ENCODE measurements at places on chromosomes 7 and 10.

GRCh38 chr10:124045801-124046355 lies 47.5 kb downstream of the CHST15 start:
- DNase-seq = no peak

GRCh38 chr7:19465861-19466260 lies 243.0 kb downstream of the POLR1F start:
- DNase-seq = no peak

- no peak for DNase-seq
Measured at GRCh38 chr7:105987046-105987445, 24.0 kb downstream of the CDHR3 start.

GRCh38 chr10:130941886-130942285 lies 369.6 kb downstream of the TCERG1L start:
- DNase-seq = no peak

DNA sequence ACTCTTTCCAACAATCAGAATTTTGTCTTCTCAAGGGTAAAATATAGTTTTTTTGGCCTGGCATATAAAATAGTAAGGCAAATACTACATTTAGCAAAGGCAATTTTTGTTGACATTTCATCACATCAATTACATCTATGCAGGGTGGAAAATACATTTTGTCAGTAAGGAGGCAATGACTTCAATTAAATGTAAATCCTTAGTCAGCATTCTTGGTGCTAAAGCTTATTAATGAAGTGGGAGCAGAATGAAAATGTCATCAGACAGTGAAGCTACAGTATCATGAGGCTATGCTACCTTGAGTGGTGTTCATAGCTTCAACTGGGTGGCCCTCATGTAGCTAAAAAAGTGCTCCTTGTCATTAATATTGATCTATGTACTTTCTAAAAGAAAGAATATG lies 8.9 kb downstream of the LRRTM3 start:
- DNase-seq = no peak

GRCh38 chr10:58003945-58004344 lies 263.7 kb downstream of the IPMK start:
- DNase-seq = no peak

GRCh38 chr10:132753596-132753995 lies 32.4 kb downstream of the NKX6-2 start:
- no peak for DNase-seq

DNA sequence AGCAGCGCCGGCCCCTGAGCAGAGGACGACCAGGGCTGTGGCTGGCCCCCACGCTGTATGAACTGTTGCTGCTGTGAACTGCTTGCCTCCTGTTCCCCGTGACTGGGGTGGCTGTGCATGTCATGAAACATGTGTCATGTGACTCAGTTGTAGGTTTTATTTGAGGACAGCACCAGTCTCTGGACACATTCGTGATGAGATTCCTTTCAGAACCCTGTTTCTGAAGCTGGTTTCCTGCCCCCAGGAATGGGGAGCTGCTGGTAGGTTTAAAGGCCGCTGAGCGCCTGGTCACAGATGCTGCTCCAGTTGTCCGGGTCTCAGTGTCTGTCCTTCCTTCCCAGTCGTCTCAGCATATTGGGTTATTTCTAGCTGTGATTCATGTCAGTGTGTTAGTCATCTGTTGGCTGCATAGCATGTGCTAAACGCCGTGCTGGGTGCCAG lies 79.1 kb upstream of the PPIF start:
- DNase-seq = peak; percentile 88

DNA sequence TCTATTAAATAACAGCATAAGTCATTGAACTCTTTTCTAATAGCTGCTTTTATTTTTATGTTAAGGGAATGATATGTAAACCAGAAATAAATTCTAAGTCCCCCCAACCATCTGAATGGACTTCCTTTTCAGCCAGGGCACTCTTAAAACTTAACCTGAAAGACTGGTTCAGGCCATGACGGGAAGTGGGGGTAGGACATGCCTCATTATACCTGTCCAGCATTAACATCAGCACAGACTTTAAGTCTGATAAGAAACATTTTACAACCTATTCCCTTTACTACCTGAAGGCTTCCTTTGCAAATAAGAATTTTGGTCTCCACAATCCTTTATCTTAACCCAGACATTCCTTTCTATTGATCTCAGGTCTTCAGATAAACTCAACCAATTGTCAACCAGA lies 56.0 kb upstream of the CYP2C18 start:
- DNase-seq = no peak

- no peak for DNase-seq
Measured at GRCh38 chr10:84049645-84050011, 89.7 kb upstream of the GHITM start.

GRCh38 chr10:58438986-58439385 lies 53.8 kb downstream of the TFAM start:
- no peak for DNase-seq

DNA sequence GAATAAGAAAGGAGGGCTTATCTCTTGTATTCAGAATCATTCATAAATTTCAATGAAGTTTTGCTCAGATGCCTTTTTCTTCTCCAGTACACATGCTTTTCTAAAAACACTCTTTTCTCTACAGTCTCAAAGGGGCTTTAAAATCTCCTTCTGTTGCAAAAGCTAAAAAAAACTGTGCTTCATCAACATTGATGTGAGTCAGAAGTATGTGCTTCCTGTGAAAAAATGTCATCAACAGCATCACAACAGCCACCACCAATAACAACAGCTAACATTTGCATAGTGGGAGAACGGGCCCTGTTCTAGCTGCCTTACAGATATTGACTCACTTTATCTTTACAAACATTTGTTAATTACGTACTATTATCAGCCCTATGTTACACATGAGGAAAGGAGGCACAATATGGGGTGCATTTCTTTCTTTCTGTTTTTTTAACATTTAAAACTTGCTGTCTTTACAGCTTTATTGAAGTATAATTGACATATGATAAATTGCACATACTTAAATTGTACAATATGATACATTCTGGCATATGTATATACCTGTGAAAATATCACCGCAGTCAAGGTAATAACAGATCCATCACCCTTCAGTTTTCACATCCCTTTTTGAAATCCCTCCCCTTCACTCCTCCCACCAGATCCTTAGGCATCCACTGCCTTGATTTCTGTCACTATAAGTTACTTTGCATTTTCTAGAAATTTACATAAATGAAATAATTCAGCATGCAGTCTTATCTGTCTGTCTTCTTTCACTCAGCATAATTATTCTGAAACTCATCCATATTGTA lies 1605.4 kb upstream of the LRRTM3 start:
- no peak for DNase-seq

- no peak for DNase-seq
Measured at GRCh38 chr7:127221731-127222130, 31.0 kb downstream of the GRM8 start.

- DNase-seq = no peak
Measured at GRCh38 chr7:28627896-28628295, 215.6 kb downstream of the CREB5 start.

DNA sequence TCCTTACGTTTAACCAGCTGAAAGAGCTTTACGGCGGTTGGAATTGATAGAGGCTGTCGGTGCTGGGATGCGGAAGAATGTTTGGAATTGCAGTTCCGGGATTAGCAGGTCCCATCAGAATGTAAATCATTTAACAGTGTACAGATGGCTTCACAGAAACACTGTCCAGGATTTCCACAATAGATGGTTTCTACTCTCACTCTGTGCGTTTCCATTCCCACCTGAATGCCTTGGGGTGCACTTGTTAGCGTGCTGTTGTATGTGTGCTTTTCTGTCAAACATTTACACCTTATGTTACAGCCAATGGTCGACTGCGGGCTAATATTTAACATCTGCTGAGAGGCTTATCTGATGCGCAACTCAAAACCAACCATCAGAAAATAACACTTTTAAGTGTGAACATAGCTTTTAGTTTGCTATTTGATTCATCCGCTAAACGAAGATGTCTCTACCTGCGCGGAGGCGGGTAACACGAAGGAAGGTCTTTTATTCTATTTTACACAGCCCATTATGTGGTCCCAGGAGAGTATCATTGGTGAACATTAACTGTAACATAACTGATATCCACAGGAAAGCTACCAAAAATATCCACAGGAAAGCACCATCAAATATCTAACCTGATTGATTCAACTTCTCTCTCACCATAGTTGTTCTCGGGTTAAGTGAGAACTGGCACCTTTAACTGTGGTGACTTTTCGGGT lies 179.0 kb downstream of the PRPF18 start:
- no peak for DNase-seq

GRCh38 chr7:34848670-34849069 lies 188.6 kb downstream of the DPY19L1 start:
- DNase-seq = no peak

DNA sequence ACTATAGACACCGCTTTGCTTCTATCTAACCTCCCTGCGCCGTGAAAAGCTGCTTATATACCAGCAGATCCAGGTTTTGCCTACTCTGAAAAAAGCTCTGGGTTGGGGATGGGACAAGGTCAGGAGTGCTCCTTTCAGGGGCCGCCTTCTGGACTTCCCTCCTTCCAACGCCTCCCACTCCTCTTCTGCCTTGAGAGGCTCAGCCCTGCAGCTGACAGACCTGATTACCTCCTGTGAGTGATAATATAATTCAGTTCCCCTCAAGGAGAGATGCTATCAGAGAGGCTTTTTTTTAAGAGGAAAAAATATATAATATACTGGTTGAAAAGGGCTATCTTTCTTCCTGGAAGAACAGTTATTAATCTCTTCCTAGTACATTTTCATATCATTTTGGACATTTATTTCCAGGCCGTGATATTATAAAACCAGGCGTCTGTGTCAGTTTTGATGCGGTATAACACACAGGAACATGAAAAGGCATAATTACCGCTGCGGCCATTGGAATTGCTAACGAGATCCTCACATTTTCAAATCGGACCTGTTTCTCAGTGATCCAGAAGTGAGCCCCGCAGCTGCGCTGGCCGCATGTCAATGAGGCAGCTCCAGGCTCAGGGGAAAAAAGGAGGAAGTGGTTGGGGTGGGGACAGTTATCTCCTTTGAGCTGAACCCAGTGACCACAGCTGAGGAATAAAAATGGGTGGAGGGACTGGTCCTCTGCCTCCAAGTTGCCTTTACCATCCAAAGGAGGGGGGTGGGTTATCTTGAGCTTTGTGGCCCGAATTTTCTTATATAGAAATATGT lies 457.1 kb downstream of the TYW1 start:
- DNase-seq = no peak

- DNase-seq = no peak
Measured at GRCh38 chr7:86823769-86824168, 180.1 kb downstream of the GRM3 start.

GRCh38 chr7:123154231-123154860 lies 45.4 kb downstream of the SLC13A1 start:
- DNase-seq = peak; percentile 58

DNA sequence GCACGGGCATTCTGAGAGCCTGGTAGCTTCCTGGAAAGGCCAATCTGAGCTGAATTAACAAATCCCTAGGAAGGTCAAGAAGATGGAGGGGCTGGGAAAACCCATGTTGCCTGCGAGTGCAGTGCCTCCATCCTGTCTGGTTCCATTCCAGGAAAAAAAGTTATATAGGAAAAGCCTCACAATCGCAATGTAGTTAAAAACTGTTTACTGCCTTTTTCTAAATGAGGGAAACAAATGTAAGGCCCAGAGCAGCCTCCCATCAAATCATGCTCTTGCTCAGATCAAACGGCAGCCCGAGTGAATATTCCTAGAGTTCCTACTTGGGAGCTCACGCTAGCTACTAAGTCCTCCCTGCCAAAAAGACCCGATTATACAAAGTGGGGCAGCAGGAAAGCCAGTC lies 179.9 kb downstream of the KCNMA1 start:
- no peak for DNase-seq

- no peak for DNase-seq
Measured at GRCh38 chr10:71614946-71615345, 104.6 kb downstream of the C10orf105 start.

DNA sequence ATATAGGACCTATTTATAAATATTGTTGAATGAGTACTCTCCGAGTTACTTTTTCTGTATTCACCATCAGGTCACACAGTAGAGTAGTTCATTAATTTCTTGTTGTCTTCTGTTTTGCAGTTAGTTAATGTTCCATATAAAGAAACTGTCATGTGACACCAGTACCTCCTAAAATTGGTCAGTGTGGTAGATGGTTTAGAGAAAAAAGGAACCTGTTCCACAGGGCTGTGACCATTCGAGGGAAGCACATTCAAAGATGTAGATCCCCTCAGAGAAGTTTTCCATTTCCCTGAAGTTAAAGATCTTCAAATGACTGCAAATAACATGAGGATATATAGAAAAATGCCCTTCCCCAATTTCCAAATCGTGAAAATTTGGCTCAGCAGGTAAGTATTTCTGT lies 45.7 kb downstream of the PRPF18 start:
- DNase-seq = no peak

All from ELR (cell line).